ENCODE measurements at places on chromosomes 4 and X.

- no peak for DNase-seq
These were observed 87.9 kb downstream of the BCOR start for GRCh38 chrX:40009890-40010289.

DNA sequence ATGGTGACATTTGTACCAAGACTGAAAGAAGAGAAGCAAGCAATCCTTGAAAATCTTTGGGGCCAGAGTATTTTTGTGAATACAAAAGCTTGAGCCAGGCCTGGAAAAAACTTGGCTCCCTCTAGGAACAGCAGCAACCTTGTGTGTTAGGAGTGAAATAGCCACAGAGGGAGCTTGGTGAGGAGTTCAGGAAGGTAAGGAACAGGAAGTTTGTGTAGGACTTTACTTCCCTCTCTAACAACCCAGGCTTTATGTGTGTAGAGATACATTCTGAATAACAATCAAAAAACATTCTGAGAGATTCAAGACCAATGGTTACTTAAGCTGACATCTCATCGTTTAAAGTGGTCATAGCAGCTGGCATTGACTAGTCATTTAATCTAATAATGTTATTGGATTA lies 668.5 kb downstream of the PCDH18 start:
- no peak for DNase-seq

- no peak for DNase-seq
These were observed 67.9 kb downstream of the SMARCA5 start for GRCh38 chr4:143581331-143581946.

DNA sequence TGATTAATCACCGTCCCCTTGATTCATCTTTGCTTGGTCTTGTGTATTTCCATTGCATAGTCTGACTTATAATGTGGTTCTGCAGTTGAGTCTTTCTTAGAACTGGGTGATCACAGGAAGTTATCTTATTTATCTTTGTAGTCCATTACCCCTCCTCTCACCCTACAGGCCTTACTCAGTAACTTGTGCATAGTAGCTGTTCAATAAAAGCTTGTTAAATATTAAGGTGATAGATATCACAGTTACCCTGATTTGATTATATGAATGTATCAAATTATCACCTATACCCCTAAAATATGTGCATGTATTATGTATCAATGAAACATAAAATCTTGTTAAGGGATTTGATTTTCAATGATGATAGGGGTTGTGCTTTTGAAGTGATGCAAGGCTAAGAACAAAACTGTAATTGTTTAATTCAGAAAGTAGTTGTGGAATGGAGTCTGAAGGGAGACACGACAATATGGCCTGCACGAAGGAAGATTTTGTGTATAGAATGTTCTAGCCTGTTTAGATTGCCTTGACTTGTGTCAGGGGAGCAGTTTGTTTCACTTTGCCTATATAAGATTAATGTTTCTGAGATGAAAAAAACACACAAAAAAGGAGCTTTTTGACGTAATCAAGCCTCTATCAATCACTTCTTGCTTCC lies 132.4 kb upstream of the LIMCH1 start:
- DNase-seq, result no peak

DNA sequence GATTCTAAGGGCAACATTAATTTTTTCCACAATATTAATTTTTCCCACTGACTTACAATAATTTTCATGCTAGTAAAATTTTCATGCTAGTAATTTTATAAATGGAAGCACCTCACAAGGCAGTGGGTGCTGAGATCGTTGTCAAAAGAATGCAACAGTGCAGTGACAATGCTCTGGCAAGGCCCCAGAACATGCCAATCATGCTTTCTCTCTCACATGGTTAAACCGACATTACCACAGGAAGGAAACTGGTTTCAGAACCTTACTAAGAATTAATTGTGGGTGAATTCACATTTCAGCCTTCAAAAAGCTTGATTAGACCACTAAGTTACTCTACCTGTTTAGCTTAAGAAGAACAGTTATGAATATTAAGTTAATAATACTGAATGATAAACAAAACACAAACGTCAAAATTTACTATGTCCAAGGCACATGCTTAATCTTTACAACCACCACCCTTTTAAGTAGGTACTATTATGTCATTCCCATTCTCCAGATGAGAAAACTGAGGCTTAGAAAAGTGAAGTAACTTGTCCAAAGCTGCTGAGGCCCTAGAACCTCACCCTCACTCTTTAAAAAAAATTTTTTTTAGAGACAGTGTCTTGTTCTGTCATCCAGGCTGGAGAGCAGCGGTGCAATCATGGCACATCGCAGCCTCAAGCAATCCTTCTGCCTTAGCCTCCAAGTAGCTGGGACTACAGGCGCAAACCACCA lies 10.0 kb upstream of the OPHN1 start:
- DNase-seq, result no peak

GRCh38 chr4:16457944-16458343 lies 231.7 kb upstream of the TAPT1 start:
- DNase-seq, result no peak

Measured in activated gamma-delta T cell (primary cell).